ENCODE measurements at places on chromosomes 12 and 14.

- no peak for DNase-seq
Measured at GRCh38 chr14:35068238-35069012, 22.4 kb downstream of the FAM177A1 start.

DNA sequence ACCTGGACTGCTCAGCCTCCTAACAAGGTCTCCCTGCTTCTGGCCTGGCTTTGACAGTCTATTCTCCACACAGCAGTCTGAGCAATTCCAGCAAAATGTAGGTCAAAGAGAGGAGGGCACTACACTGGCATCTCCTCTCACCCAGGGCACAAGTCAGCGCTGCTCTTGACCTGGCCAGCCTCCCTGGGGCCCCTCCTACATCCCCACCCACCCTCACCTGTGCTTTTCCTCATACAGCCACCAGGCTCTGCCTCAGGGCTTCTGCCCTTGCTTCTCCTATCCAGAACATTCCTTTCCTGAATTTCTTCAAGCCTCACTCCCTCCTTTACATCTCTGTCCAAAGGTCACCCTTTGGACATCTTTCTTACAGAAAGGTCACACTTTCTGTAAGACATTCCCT, 33.7 kb downstream of the GALNT4 start:
- no peak for DNase-seq

- DNase-seq: no peak
Measured at GRCh38 chr14:36438883-36439282, 81.1 kb downstream of the NKX2-1 start.

GRCh38 chr12:110111476-110112334, 12.5 kb upstream of the IFT81 start:
- no peak for DNase-seq

- no peak for DNase-seq
Measured at GRCh38 chr12:41230756-41231155, 42.6 kb downstream of the PDZRN4 start.

- DNase-seq: no peak
Measured at GRCh38 chr12:84760091-84760865, 152.3 kb downstream of the SLC6A15 start.

GRCh38 chr14:42224053-42224888, 617.6 kb downstream of the LRFN5 start:
- DNase-seq: no peak

DNA sequence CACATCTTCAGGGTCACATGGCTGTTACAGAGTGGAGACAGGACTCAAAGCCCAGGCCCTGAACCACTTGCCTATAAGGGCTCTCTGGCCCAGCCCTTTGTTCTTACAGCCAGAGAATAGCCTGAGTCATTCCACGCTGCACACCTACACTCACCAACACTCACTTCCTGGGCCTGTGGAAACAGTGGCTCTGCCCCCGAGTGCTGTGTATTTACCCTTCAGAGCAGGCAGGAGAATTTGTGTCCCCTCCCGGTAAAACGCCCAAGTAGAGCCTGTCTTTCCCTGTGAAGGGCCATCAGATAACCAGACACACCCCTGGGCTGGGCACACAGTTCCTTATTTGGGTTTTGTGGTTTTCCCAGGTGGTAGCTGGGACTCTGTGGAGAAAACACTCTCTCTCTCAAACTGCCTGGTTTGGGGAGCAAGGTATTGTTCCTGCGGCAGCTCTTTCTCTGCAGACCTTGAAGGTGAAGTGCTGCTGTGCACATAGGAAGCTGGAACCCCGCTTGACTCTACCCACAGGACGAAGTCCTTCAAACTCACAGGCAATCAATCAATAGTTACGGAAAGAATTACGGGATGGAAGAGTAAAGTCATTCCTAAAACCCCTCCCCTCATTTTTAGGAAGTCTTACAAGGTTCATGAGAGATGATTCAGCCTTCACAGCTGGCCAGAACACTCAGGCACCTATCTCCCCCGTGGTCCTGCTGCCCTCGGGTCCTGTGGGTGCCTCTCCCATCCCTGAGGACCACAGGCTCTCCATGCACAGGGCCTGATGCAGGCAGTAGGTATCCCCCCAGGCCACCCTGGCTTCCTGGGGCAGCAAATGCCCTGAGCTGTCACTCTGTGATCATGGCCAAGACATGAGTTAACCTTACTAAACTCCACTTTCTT, 20.3 kb downstream of the FIGNL2 start:
- DNase-seq: peak; percentile 8

- no peak for DNase-seq
Measured at GRCh38 chr12:27623645-27624044, 72.6 kb upstream of the REP15 start.
